ENCODE measurements at places on chromosomes 1 and 21. TPM values are rescaled to one million over a fixed set of nuclear protein-coding genes. Genes with fewer than 3 reads are reported as not detected.

The FNBP1L gene
- total RNA-seq = 12.9 TPM

The S100A2 gene
- total RNA-seq = 23.4 TPM

The ZMYND12 gene
- total RNA-seq = 0.49 TPM

The SMIM11 gene
- total RNA-seq = 24.3 TPM

The MSH4 gene
- total RNA-seq = 0.03 TPM

The PLXNA2 gene
- total RNA-seq = 0.94 TPM

The RGS8 gene
- total RNA-seq = not detected

The CD58 gene
- 22.5 TPM for total RNA-seq

The SPRR3 gene
- total RNA-seq = not detected

The PRAMEF2 gene
- not detected for total RNA-seq

The PIGV gene
- total RNA-seq = 6.5 TPM

The RASAL2 gene
- 19.2 TPM for total RNA-seq

The NPR1 gene
- 1.1 TPM for total RNA-seq

The SPRR5 gene
- not detected for total RNA-seq

The ADCY10 gene
- total RNA-seq = 0.17 TPM

The PLPPR4 gene
- not detected for total RNA-seq

The PDE4DIP gene
- 6.6 TPM for total RNA-seq

The CLCNKB gene
- total RNA-seq = not detected

The CSRP1 gene
- total RNA-seq = 458 TPM

The PODN gene
- total RNA-seq = not detected

The LENEP gene
- total RNA-seq = not detected

The SH3BGRL3 gene
- total RNA-seq = 138 TPM

The LIN9 gene
- 7.8 TPM for total RNA-seq

The APOBEC4 gene
- not detected for total RNA-seq

The RSPO1 gene
- total RNA-seq = 0.08 TPM

The CFHR1 gene
- 0.39 TPM for total RNA-seq

The FCGR3A gene
- total RNA-seq = not detected

The FCRL5 gene
- not detected for total RNA-seq

The PLD5 gene
- total RNA-seq = 1.6 TPM

The LRRN2 gene
- 16.6 TPM for total RNA-seq

The ZFP69 gene
- total RNA-seq = not detected

The TNFSF4 gene
- 0.04 TPM for total RNA-seq

The OR2AK2 gene
- not detected for total RNA-seq

The C8A gene
- total RNA-seq = not detected

The TSPAN1 gene
- total RNA-seq = 2.3 TPM

The C1orf94 gene
- total RNA-seq = not detected

The RBM11 gene
- total RNA-seq = not detected

The TAS1R2 gene
- total RNA-seq = not detected

The CHRNB2 gene
- 0.45 TPM for total RNA-seq

The DNASE2B gene
- total RNA-seq = not detected

The DSTYK gene
- total RNA-seq = 11.1 TPM

The HDAC1 gene
- 58.2 TPM for total RNA-seq

The NRAS gene
- 37.2 TPM for total RNA-seq

The LPAR3 gene
- total RNA-seq = 0.22 TPM

The GSTM3 gene
- total RNA-seq = 33.5 TPM

The FAM151A gene
- total RNA-seq = not detected

The LCE1A gene
- total RNA-seq = not detected

The KCNC4 gene
- total RNA-seq = 3.4 TPM

The RGSL1 gene
- total RNA-seq = not detected

The SCMH1 gene
- total RNA-seq = 12.7 TPM

The KANK4 gene
- 0.19 TPM for total RNA-seq

The OLFML2B gene
- total RNA-seq = 0.40 TPM

The DEPDC1 gene
- total RNA-seq = 13.1 TPM

Measured in A549 treated with DMSO at 1 μM for 4 hours (cell line).